ENCODE measurements at places on chromosomes 16 and 17.

DNA sequence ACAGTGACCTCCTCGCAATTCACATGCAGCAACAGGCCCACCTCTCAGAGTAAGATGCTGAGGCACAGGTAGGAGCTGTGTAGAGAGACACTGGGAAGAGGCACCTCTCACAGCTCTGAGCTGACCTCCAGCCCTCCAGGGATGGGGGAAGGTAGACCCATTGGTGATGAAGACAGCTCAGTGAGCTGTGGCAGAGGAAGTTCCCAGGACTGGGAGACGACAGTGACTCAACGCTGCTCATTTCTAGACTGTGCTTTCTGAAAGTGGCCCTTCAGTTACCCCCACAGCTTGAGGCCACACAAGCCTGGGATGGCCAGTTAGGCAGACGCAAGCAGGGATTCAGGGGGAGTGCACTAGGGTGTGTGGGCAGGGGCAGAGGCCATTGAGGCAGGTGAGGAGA lies 2073.2 kb downstream of the TP53TG3F start:
- no peak for DNase-seq

- DNase-seq = no peak
Measured at GRCh38 chr16:3748307-3748706, 31.0 kb upstream of the TRAP1 start.

DNA sequence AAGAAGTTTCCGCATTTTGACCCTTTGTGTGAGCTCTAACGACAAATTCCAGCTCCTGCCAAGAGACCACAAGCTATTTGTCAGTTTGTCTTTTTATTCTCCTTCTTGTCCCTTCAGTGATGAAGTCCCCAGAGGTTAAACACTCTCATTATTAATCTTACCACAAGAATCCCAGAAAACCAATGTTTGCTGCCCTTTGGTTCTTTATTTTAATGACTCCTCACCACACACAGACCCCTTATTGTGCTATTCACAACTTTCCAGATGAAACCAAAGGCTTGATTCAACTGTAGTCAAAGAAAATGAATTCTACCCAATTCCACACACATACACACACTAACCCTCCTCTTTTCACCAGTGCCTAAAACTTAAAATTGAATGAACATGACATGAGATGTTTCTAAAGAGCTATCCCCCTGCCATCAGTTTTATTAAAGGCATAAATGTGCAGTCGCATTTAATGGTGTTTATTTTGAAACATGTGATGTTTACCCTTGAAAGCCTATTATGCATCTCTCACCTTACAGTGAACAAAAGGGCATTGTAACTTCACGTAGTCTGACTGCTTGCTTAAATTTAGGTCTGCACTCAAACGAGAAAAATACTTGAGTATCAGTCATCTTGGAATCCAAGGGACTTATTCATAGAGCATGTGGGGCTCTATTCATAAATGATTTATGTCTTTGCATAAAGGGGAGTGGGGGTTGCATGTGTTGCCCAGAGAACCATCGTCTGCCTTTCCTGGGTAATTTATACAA lies 44.1 kb downstream of the PCTP start:
- no peak for DNase-seq

DNA sequence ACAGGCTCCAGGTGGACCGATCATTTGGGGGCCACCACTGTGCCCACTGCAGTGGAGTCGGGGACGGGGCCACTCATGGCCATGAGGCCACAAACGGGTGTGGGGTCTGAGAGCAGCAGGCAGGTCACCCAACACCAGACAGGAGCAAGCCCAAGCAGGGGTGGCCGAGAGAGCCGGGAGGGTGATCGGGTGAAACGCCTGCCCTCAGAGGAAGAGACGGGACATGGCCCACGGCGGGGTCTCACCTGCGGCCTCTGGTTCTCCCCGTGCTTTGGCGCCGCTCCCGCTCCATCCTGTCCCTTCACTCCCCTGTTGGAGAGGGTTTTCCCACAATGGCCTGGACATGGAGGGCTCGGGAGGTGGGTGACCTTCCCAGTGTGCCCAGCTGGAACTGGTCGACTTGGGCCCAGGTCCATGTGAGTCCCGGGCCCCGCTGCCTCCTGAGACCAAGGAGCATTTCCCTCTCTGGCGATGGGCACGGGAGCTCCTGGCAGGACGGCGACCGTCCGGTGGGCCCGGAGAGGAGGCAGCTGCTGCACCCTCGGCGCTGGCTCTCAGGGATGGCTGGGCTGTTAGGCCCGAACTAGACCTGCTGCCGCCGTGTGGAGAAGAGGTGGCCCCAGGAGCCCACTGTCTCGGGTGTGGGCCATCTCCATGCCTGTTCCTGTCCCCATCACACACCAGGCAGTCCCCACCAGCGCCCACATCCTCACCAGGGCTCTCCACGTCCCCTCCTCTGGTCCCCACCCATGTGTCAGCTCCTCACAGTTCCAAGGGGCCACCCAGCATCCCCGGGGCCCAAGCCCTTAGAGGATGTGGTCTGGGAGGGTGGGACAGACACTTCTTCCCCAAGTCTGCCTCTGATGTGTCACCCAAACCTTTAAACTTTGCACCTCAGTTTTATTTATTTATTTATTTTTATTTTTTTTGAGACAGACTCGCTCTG lies 13.4 kb upstream of the BAHCC1 start:
- DNase-seq = no peak

- no peak for DNase-seq
Measured at GRCh38 chr17:6700948-6701307, 12.2 kb downstream of the SLC13A5 start.

DNA sequence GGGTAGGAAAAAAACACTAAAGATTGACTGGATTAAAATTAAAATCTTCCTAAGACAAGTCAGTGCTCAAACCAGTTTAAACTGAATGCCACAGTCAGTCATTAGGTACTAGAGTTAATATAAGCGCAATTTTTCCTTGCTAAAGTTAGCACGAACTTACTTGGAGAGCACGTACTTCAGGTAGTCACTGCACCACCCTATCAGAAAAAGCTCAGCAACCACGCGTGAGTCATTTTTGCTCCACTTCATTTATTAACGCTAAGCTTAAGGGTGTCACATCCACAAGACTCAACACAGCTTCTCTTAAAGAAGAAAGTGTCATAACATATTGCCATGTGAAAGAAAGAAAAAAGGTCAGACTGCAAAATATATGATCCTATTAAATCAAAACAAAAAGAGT lies 53.1 kb downstream of the TEX2 start:
- DNase-seq = no peak

DNA sequence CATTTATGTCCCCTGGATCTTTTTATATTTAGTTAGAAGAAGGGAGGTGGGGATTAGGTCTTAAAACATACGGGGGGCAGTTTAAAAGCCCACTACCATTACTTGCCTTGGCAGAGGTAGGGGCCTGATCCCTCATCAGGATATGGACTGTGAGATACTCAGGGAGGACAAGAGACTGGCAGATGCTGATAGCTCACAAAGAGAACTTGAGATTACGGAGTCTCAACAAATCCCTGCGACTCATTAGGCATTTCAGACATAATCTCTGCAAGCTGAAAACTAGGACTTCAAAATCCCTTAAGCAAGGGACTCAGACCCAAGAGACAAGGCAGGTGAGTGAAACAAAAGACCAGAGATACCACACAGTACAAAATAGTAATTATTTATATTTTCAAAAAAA lies 23.2 kb downstream of the NXPH3 start:
- no peak for DNase-seq

DNA sequence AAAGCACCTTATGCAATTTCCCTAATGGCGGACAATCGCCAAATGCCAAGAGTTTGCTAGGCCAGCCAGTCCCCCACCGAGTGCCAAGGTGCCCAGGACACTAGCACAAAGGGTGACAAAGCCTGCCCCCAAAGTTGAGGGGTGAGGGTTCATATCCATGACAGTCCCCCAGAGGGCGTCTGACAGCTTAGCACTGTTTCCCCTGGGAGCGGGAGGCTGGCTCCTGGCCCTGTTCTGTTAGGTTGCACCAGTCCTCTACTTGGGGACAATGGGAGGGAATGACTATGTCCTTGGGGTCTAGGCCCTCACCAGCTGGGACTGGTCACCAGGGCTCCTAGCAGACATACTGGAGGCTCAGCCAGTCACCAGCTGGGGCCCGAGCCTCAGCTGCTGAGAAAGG lies 66.9 kb downstream of the MYO18A start:
- DNase-seq = no peak

- DNase-seq = no peak
Measured at GRCh38 chr16:82201351-82201750, 31.3 kb upstream of the MPHOSPH6 start.

DNA sequence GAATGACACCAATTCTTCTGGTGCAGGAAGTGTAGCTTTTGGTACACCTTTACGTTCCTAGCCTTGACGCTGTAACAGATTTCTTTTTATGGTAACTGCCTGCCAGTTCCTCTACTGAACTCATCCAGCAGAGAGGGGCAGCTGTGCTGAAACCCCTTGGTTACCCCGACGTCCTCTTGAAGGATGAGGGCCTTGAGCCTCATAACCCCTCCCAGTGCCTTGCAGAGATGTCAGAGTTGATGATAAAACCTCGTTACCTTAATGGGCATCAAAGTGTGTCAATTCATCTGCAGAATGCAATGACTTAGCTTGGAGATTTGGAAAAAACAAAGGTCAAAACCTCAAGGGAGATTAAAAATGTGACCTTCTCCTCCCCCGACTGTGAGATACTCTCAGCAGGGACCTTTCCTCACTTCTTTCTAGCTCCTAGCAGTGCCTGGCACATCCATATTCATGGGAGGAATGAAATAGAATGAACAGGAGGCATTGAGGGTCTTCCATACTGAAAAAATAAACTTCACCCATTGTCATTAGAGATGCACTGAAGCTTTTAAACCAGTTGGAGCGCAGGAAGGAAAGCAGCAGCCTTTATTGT lies 69.2 kb downstream of the SDR42E1 start:
- no peak for DNase-seq

DNA sequence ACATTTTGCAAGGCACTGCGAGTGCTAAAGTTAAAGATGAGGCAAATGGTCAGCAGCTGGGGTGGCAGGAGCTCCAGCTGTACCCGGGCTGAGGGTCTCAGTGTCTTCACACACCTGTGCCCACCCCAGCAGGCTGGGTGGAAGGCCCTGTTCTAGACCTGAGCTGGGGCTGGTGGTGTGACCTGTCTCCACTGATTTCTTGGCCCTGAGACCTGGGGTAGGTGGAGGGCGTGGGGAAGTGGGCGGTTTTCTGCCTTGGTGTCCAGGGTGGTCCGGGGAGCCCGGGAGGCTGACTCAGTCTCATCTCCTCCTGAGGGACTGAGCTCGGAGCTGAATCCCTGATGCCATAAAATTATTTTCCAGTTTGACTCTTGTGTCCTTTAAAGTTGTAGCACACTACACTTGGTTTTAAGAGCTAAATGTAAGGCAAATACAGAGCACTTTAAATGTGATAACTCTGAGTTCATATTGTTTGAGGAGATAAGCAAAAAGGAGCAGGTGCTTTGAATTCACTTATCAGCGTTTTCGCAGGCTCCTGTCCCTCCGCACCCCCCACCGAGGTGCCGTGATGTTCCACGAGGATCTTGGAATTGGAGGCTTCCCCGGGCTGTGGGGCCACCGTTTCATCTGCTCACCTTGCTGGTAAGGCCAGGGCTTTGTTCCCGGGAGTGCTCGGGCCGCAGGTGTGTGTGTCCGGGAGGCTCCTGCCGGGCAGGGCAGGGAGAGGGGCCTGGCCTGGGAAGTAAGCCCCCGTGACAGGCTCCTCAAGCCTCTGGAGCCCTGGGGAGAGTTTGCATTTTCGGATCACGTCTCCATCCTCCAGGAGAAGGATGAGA lies 117.0 kb downstream of the AATF start:
- no peak for DNase-seq

DNA sequence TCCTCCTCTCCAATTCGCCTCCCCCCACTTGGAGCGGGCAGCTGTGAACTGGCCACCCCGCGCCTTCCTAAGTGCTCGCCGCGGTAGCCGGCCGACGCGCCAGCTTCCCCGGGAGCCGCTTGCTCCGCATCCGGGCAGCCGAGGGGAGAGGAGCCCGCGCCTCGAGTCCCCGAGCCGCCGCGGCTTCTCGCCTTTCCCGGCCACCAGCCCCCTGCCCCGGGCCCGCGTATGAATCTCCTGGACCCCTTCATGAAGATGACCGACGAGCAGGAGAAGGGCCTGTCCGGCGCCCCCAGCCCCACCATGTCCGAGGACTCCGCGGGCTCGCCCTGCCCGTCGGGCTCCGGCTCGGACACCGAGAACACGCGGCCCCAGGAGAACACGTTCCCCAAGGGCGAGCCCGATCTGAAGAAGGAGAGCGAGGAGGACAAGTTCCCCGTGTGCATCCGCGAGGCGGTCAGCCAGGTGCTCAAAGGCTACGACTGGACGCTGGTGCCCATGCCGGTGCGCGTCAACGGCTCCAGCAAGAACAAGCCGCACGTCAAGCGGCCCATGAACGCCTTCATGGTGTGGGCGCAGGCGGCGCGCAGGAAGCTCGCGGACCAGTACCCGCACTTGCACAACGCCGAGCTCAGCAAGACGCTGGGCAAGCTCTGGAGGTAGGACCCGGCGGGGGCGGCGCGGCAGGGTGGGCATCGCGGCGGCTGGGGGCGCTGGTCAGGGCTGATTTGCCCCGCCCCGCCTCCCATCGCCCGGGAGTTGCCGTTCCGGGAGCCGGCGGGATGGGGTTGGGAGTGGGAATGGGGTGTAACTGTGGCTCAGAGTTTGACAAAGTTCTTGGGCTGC lies 567 bp downstream of the SOX9 start:
- no peak for DNase-seq

- DNase-seq = no peak
Measured at GRCh38 chr16:77636615-77637014, 85.7 kb upstream of the NUDT7 start.

GRCh38 chr17:81428948-81429774 lies 33.9 kb downstream of the BAHCC1 start:
- no peak for DNase-seq

DNA sequence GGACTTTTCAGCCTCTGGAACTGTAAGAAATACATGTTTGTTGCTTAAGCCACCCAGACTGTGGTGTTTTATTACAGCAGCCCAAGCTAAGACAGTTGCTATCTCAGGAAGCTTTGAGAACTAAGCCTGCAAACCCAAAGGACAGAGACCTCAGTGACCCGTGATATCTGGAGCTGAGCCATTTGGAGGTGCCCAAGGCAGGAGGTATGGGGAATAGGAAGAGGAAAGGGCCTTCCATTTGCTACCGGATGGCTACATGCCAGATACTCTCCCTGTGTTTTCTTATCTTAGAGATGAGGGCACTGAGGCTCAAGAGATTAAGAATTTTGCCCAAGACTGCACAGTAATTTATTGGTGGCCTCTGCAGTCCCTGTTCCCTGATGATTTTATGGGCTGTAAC lies 622.1 kb upstream of the CDH5 start:
- no peak for DNase-seq

Data from stimulated activated CD8-positive, alpha-beta memory T cell treated with anti-CD3 and anti-CD28 coated beads, Interleukin-7, amount 100 ng/mL, for 48 hours (primary cell).